ENCODE measurements at places on chromosomes 2 and 18.

DNA sequence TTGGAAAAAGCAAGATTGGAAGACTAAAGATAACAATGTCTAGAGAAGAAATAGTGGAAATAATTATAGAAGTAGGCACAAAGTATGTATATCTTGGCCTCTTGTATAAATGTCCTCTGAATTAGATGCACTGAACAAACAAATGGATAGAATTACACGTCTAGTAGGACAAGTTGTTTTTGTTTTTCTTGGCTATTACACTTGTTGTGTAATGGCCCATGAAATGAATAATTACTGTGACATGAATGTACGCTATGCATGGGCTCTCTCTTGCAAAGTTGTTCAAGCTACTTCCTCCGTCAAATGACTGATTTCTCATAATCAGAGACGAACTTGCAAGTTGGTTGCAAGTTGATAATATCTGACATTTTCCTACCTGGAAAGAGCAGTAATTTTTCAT lies 126.2 kb downstream of the PDE1A start:
- peak; percentile 93 for DNase-seq

- DNase-seq = no peak
These were observed 60.7 kb downstream of the TTC27 start for GRCh38 chr2:32688541-32688940.

GRCh38 chr2:202072737-202073401 lies at the start of gene KIAA2012:
Gene KIAA2012 (plus strand): TSS chr2:202073255. CDS start chr2:202073628, 373 bp downstream.
- DNase-seq = no peak

DNA sequence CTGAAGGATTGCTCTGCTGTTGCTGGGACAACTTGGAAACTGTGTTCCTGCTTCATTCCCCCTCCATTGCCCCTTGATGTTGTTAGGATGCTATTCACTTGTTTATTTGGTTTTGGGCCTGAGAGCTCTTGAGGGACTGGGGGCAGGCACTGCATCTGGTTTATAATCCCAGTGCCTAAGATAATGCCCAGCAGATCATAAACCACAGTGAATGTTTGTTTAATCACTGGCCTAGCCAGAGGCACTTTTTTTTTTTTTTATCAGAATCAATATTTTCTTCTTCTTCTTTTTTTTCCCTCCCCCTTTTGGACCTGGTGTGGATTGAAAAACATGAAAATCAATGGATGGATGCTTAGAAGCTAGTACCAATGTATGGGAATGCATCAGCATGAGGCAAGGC lies 38.1 kb downstream of the KCNS3 start:
- DNase-seq = no peak

- no peak for DNase-seq
These were observed 109.4 kb downstream of the GYPC start for GRCh38 chr2:126765395-126765794.

DNA sequence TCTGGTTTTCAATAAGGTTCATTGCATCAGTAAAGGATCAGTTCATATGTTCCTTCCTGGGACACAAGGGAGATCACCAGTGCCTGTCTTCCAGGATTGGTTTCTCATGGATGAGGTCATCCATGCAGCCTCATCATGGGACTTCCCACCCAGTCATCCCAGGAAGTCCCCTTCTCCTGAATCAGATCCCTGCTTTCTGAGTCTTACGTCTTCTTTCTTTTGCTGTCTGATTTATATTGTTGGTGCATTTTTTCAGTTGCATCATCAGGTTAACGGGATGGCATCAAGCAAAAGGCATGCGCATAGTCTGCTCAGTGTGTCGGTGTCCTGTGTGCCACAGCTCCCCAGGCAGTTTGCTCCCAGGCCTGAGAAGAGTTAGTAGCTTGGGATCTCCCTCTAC lies 105.9 kb downstream of the SOX11 start:
- no peak for DNase-seq

GRCh38 chr2:110770959-110771431 lies 38.6 kb downstream of the ACOXL start:
- peak; percentile 88 for DNase-seq

- DNase-seq = no peak
These were observed 23.5 kb downstream of the KDM3A start for GRCh38 chr2:86464652-86465051.

DNA sequence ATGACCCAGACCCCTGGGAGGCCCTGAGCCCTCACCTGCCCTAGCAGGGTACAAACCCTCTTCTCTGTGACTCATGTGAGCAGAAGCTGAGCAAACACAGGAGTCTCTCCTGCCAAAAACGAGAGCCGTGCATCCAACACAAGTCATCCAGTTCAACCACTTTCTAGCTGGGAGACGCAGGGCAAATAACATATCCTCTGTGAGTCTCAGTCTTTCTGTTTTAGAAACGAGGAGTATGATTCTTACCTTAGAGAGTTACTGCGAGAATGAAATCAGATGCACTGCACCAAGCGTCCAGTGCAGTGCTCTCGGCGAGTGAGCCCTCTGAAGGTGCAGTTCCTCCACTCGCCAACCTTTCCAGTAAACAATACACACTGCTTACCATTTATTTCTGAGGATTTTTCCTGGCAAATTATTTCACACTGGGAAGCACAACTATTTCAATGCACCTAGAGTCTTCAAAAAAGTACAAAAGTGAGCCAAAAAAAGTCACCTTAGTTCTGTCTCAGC lies 331.8 kb upstream of the MYT1L start:
- DNase-seq = no peak

- DNase-seq = no peak
These were observed 128.1 kb upstream of the LHCGR start for GRCh38 chr2:48883661-48884060.

DNA sequence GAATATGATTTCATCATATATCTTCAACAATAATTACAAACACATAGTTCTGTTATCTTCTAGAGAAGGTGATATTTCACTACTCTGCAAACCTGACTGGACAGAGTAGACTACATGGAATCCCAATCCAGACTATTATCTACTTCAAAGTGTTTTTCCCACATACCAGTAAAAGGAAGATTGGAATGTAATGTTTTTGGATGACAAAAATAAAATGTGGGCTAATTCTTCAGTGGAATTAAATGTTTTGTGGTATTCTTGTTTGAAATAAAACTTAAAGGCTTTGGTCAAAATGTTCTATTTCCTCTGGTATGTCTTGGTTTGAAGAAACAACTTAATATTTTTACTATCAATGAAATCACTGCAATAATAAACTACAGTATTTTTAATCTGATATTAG lies 22.1 kb downstream of the COL5A2 start:
- DNase-seq = no peak

DNA sequence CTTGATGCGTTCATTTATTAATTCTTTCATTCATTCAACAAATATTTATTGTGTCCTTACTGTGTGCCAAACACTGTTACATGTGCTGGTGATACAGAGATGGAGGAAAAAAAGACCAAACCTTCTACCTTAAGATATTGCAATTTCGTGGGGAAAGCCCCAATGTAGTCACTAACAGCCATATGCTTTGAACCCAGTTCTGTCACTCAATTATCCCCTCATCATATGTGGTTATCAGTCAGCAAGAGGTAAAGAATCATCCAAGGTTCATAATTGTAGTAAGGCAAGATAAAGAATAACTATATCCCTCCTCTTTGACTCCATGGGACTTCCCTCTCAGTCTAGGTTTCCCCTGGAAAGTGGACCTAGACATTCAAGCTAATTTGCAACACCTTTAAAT lies 1185.6 kb upstream of the CELF4 start:
- no peak for DNase-seq

GRCh38 chr2:167940346-167940725 lies 307.1 kb downstream of the STK39 start:
- DNase-seq = no peak

GRCh38 chr18:2420367-2420766 lies 150.9 kb downstream of the METTL4 start:
- no peak for DNase-seq

DNA sequence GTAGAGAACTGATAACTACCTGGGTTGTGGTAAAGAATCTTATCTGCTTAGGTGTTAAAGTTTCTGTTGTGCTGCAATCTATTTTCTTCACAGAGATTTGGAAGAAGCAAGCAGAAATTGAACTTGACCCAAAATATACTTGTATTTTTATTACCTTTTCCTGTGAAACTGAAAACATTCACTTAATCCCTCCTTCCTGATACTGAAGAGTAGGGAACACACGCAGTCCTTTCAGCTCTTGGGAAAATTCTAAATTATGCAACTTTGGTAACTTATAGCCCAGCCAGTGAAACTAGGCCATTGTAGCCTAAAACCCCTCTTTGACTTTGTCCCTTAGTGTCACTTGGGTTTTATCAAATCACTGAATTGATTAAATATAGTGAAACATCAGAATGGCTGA lies 128.4 kb upstream of the MEIS1 start:
- DNase-seq = no peak

- DNase-seq = no peak
These were observed 19.2 kb upstream of the TANK start for GRCh38 chr2:161141033-161141432.

DNA sequence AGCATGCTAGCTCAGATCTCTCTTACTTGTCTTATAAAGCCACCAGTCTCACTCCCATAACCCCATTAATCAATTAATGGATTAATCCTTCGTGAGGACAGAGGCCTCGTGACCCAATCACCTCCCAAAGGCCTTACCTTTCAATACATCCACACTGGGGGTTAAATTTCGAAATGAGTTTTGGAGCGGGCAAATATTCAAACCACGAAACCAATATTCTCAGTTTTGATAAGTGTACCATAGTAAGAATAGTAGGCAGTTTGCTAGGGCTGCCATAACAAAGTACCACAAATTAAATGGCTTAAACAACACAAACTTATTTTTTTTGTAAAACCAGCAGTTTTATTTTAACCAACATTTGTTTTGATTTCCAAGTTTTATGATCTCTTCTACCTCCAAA lies 15.2 kb downstream of the HIBCH start:
- no peak for DNase-seq

- no peak for DNase-seq
These were observed 57.9 kb downstream of the SLC66A3 start for GRCh38 chr2:11213090-11213638.

DNA sequence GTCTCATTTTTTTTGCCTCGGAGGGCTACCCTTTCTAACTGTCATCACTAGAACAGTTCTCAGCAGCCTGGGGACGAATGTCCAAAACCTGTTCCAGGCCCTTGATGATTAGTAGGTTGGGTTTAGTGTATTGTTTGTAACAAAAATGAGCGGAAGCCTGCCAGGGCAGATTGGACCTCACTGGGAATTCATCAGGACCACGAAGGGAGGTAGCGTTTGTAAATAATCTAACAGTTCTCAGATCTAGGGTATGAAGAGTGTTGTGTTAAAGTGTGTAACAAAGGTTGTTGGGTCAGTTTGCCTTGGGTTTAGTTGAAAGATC lies 799 bp downstream of the CEP68 start:
- DNase-seq = no peak

DNA sequence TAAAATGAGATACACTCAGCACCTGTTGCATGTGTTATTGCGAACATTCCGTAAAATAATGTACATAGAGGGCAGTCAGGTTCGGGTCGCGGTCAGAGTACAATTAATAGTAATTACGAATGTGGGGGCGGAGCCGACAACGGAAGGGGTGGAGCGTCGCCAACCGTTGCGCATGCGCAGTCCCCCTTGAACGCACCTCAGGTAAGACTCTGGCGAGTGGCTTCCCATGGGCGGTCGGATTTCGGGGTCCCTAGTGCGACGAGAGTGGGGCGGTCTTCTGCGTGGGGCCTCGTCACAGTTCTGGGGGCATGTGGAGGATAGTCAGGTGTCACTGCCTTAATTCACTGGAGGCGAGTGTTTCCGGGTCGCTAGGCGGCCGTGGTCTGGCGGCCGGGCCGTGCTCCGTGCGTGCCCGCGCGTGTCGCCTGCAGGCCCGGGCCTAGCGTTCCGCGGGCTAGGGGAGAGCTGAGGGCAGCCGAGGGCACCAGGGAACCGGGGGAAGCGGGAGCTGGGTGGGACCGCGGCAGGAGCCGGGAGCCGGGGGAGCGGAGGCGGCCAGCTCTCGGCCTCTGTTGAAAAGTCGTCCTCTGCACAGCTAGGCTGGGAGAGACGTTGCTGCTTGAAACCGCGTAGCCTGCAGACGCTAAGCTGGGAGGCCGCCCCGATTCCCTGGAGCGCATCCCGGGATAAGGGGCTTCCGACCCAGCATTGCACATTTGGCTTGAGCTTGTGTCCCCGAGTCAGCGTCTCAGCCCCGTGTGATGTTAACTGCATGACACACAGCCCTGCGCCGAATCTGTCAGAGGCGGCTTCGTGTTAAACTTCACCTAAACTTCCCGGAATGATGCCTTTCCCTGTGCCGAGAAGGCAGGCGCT lies at the start of gene CEBPZOS:
Gene CEBPZOS (plus strand): TSS at position 177 of the 876 bp plus-strand sequence. CDS start 3,209 bp downstream, outside the sequence.
- peak; percentile 20 for DNase-seq

- no peak for DNase-seq
These were observed 43.0 kb downstream of the WDSUB1 start for GRCh38 chr2:159243529-159243928.

- DNase-seq = no peak
These were observed 1.7 kb upstream of the PROC start for GRCh38 chr2:127416506-127417001.

DNA sequence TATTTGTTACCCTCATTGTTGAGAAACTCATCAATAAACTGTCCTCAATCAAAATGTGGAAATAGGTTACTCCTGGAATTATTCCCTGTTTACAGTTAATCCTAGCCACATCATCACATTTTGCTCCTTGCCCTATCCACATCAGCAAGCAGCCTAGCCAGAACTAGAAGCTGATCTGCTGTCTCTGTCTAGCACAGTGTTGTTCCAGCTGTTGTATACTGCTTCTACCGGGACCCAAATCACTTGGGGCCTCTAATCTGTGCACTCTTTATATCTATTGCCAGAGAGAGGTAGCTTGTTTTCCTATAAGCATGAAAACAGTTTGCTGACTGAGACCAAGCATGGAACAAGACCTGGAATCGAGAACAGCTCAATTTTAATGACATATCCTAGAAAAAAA lies 196.2 kb upstream of the SP5 start:
- DNase-seq = no peak

- no peak for DNase-seq
These were observed 67.4 kb downstream of the SLC9A2 start for GRCh38 chr2:102686479-102687439.

DNA sequence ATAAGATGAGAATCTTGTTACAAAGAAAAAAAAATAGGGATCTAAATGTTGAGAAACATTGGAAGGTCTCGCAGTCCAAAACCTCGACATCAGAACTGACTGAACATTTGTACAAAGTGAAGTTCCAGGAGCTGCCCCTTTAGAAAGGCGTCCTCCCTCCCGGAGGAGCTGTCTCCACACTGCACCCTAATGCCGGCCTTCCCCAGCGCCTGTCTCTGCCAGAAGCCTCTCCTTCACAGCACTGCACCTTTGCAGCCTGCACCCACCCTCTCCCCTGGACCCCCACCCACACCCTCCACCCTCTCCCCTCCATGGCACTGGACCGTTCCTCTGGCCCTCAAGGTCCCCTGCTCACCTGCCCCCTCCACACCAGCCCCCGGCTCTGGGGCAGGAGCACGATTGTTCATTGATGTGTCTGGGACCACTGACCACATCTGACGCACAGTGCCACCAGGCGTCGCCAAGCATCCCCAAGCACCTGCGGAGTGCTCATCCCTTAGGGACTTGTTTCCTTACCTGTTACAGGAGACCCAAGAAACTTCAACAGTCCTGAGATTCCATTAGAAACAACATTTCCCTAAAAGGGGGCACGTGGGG lies 90.3 kb upstream of the SNTG2 start:
- no peak for DNase-seq
